Glutamatergic neuron (in vitro differentiated cells): ENCODE measurements at places on chromosomes 1 and 21. TPM values are rescaled to one million over a fixed set of nuclear protein-coding genes. Genes with fewer than 3 reads are reported as not detected.

Gene AKR7A3
- total RNA-seq = 1.9 TPM

DNA sequence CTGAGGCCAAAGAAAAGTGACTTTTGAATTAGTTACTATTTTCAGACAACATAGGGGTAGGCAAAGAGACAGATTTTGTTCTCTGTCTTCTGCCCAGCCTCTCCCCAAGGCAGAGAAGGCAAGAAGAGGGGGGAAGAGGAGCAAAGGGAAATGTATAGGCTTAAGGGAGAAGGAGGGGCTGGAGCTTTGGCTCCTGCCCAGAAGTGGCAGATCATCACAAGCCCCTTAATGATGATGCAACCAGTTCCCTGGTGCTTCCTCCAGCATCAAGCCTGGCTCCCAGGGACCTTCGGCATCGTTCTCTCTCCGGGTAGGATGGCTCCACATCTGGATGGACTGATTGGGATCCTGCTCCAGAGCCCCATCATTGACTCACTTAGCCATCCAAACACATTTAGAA is 112.8 kb downstream of the KCND3 start:
- H3K4me3 ChIP-seq = no peak overlapping the region
- no peaks in the 10 kb centered on the region for H3K36me3 ChIP-seq
- DNase-seq = no peak
- peaks cover 46% of the 10 kb centered on the region for H3K4me1 ChIP-seq
- no peaks in the 10 kb centered on the region for H3K27me3 ChIP-seq
- no peak overlapping the region for H3K27ac ChIP-seq

- no peaks in the 10 kb centered on the region for H3K4me1 ChIP-seq
- no peak for DNase-seq
- H3K4me3 ChIP-seq = no peak overlapping the region
- H3K27ac ChIP-seq = no peak overlapping the region
Measured at GRCh38 chr1:111602302-111602701, 17.3 kb upstream of the RAP1A start.

Gene GPR25
- total RNA-seq = not detected

GRCh38 chr1:116006486-116006964 is 30.2 kb downstream of the SLC22A15 start:
- no peak overlapping the region for H3K27ac ChIP-seq
- no peak for DNase-seq
- peaks cover 2% of the 10 kb centered on the region for H3K27me3 ChIP-seq
- peaks cover 9% of the 10 kb centered on the region for H3K36me3 ChIP-seq
- H3K4me1 ChIP-seq = no peaks in the 10 kb centered on the region

DNA sequence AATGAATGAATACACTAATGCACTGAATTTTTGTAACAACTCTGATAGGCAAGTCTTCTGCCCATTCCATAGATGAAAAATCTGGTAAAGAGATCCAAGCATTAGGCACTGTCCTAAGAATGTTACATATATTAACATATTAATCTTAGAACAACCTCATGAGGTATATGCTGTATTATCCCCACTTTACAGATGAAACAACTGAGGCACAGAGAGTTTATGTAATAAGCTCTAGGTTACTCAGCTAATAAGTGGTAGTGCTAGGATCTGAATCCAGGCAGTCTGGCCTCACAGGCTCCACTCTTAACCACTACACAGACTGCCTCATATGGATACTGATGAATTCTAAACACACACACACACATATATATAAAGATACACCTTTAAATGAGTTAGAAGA is 52.8 kb downstream of the TRAF5 start:
- peaks cover 7% of the 10 kb centered on the region for H3K27me3 ChIP-seq
- H3K4me3 ChIP-seq = no peak overlapping the region
- no peak for DNase-seq
- peaks cover 5% of the 10 kb centered on the region for H3K4me1 ChIP-seq
- H3K36me3 ChIP-seq = no peaks in the 10 kb centered on the region
- no peak overlapping the region for H3K27ac ChIP-seq

DNA sequence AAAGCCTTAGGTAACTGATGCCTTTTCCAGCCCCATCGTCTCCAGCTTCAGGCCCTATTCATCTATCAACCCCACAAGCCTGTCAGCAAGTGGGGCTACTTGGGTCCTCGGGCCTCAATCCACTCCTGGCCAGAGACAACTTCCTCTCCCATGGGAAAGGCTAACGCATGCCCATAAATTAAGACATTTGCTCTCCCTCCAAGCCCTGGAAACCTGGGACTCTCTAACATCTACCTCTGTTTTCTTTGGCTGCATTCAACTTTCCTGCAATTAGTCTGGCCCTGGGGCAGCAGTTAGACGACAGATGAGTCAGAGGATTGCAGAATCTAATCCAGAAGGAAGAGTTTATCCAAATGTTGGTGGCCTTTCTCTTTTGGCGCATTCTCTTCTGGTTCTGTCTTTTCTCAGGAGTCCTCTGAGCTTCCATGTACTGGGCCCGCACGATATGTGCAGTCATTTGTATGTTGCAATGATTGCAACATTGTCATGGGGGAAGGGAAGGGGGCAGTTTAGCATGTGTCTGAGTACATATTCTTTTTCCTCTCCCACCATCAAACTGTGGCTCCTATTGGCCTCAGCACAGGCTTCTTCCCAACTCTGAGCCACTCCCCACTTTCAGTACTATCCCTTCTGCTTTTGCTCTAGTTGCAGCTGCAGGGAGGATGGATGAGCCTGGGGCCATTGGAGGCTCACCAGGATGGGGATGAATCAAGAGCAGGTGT is 54.4 kb downstream of the NAV1 start:
- H3K27me3 ChIP-seq = peaks cover 14% of the 10 kb centered on the region
- H3K4me3 ChIP-seq = no peak overlapping the region
- no peak for DNase-seq
- peaks cover 33% of the 10 kb centered on the region for H3K4me1 ChIP-seq
- H3K27ac ChIP-seq = no peak overlapping the region

- no peak overlapping the region for H3K27ac ChIP-seq
- no peak overlapping the region for H3K4me3 ChIP-seq
- H3K36me3 ChIP-seq = no peaks in the 10 kb centered on the region
- H3K4me1 ChIP-seq = peaks cover 28% of the 10 kb centered on the region
- H3K27me3 ChIP-seq = peaks cover 3% of the 10 kb centered on the region
Measured at GRCh38 chr1:113975211-113975895, 3.9 kb upstream of the OLFML3 start.

- H3K36me3 ChIP-seq = no peaks in the 10 kb centered on the region
- no peak overlapping the region for H3K4me3 ChIP-seq
- peaks cover 12% of the 10 kb centered on the region for H3K4me1 ChIP-seq
- DNase-seq = no peak
Measured at GRCh38 chr1:61370177-61370912, 288.0 kb downstream of the NFIA start.

Gene OR2L8
- total RNA-seq = 0.61 TPM

DNA sequence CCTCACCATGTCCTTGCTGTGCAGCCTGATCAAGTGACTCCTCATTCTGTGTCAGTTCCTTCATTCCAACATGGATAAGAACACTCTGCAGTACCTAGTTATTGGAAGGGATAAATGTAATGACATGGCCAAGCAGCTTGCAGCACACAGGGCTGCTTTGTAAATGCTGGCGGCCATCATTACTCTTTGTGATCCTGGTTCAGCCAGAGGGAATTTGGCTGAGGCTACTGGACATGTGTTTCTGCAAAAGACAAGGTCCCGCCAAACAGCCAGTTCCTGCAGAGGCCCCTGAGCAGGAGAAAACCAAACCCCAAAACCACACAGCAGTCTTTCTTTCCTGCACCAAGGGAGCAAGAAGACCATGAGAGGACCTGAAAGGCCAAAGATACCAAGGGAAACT is 495.8 kb downstream of the AJAP1 start:
- H3K27me3 ChIP-seq = peaks cover 1% of the 10 kb centered on the region
- H3K4me1 ChIP-seq = no peaks in the 10 kb centered on the region

DNA sequence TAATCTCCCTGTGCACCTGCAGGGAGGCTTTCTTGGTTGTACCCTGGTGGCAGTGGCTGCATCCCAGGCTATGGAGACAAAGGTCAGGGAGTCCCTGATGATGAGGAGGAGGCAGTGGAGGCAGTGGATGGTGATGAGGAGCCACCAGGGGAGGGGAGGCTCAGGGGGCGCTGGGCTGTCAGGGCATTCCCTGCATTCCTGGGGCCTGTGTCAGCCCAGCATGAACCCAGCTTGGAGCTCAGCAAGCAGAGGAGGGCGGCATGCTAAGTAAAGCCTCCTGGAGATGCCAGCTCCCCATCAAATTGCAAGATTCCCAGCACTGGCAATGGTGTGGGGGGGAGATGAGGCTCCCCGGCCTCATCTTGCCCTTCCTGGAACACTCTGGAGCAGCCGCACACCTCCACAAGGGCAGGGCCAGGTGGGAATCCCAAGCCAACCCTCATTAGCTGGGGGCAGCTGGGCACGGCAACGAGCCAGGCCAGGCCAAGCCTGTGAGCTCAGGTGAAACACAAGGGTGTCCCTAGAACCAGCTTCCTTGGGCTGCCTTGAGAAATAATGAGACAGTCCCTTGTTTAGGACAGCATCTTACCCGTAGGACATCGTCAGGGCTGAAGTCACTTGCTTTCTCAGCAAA is 469.5 kb downstream of the MATN1 start:
- no peak for DNase-seq
- H3K4me1 ChIP-seq = peaks cover 8% of the 10 kb centered on the region
- H3K36me3 ChIP-seq = no peaks in the 10 kb centered on the region
- no peak overlapping the region for H3K4me3 ChIP-seq
- H3K27ac ChIP-seq = no peak overlapping the region
- H3K27me3 ChIP-seq = peaks cover 11% of the 10 kb centered on the region

Gene KRTAP10-6
- total RNA-seq = not detected

Gene SPRR2G
- total RNA-seq = not detected

Gene KCNJ9
- 2.0 TPM for total RNA-seq

Gene MAP3K21
- total RNA-seq = 0.25 TPM

DNA sequence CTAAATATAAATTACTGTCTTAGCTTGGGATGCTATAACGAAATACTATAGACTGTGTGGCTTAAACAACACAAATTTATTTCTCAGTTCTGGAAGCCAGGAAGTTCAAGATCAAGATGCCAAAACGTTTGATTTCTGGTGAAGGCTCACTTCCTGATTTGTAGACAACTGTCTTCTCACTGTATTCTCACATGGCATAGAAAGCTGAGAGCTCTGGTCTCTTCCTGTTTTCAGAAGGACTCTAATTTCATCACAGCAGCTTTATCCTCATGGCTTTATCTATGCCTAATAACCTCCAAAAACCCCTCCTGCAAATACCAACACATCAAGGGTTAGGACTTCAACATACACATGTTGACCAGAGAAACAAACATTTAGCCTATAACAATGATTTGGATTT is 1795.5 kb downstream of the MRPL39 start:
- H3K36me3 ChIP-seq = no peaks in the 10 kb centered on the region
- H3K4me3 ChIP-seq = no peak overlapping the region
- no peak overlapping the region for H3K27ac ChIP-seq
- H3K4me1 ChIP-seq = no peaks in the 10 kb centered on the region
- DNase-seq = no peak

- no peaks in the 10 kb centered on the region for H3K4me1 ChIP-seq
- H3K27ac ChIP-seq = no peak overlapping the region
- no peak for DNase-seq
- H3K27me3 ChIP-seq = peaks cover 5% of the 10 kb centered on the region
Measured at GRCh38 chr1:1947493-1947892, 28.4 kb upstream of the TMEM52 start.

Gene RBM11
- total RNA-seq = 2.7 TPM

- peaks cover 14% of the 10 kb centered on the region for H3K4me1 ChIP-seq
- H3K4me3 ChIP-seq = no peak overlapping the region
- no peak for DNase-seq
- no peaks in the 10 kb centered on the region for H3K36me3 ChIP-seq
Measured at GRCh38 chr1:60090655-60091054, 17.1 kb upstream of the C1orf87 start.

- H3K27me3 ChIP-seq = peaks cover 18% of the 10 kb centered on the region
- H3K27ac ChIP-seq = no peak overlapping the region
- no peak for DNase-seq
- H3K4me3 ChIP-seq = peak overlapping the region; percentile 87
- no peaks in the 10 kb centered on the region for H3K36me3 ChIP-seq
- peaks cover 17% of the 10 kb centered on the region for H3K4me1 ChIP-seq
Measured at GRCh38 chr1:116166655-116167054, 55.5 kb downstream of the MAB21L3 start.

Gene G0S2
- 2.5 TPM for total RNA-seq

DNA sequence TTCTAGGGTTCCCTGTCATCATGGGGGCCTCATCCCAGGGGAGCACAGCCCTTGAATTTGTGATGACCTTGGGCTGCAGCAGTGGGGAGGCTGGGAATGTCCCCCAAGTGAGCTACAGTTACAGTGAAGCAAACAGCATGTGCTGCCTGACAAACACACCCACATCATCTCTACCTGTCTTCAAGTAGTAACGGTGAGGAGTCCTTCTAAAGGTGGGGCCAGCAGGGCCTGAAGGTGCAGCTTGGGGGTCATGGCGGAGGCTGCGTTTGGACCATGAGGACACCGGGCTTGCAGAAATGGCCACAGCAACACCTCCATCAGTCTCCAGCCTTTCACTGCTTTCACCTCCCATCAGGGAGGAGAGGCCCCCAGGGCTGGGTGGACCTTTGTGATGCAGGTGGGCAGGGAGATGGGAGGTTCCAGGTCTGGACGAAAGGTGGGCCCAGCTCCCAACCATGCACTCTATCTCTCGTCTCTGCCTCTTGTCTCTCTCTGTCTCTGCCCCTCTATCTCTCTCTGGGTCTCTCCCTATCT is 55.7 kb downstream of the WNT9A start:
- peaks cover 1% of the 10 kb centered on the region for H3K27me3 ChIP-seq
- H3K36me3 ChIP-seq = no peaks in the 10 kb centered on the region
- H3K27ac ChIP-seq = no peak overlapping the region
- no peak for DNase-seq

- H3K4me1 ChIP-seq = peaks cover 12% of the 10 kb centered on the region
- H3K36me3 ChIP-seq = no peaks in the 10 kb centered on the region
- H3K27ac ChIP-seq = no peak within 1 kb of the TSS
Measured at GRCh38 chr1:101236516-101237228, at the start of gene S1PR1. S1PR1 (plus strand) TSS chr1:101237019; CDS start chr1:101238985, 1,966 bp downstream.

DNA sequence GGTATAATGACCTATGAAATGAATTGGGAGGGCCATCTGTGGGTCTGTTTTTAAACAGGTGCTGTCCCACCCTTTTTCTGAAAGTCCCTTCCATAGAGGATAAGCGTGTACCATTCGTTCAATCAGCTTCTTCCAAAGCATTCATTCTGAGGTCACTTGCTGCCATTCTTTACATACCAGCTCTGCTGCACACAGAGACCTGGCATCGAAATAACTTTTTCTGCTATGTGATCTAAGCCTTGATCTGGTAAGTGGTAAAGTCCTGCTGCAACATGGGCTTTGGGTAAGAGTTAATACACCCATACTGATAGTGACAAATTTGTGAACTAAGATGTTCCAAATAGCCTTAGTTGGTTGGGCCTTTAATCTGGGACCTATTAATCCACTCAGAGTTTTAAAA is 38.9 kb downstream of the DR1 start:
- no peak overlapping the region for H3K27ac ChIP-seq
- no peaks in the 10 kb centered on the region for H3K4me1 ChIP-seq
- H3K27me3 ChIP-seq = peaks cover 4% of the 10 kb centered on the region
- no peak for DNase-seq

Gene KLF17
- total RNA-seq = 10.9 TPM

GRCh38 chr1:163652441-163652840 is 330.7 kb downstream of the NUF2 start:
- no peaks in the 10 kb centered on the region for H3K27me3 ChIP-seq
- DNase-seq = no peak
- no peak overlapping the region for H3K27ac ChIP-seq
- peaks cover 11% of the 10 kb centered on the region for H3K4me1 ChIP-seq
- no peak overlapping the region for H3K4me3 ChIP-seq
- H3K36me3 ChIP-seq = no peaks in the 10 kb centered on the region
